ENCODE measurements at places on chromosomes 5 and 9. TPM values are rescaled to one million over a fixed set of nuclear protein-coding genes. Genes with fewer than 3 reads are reported as not detected.

Gene PROB1
- 5.1 TPM for total RNA-seq

Gene ARSI
- total RNA-seq, result not detected

Gene PLAC8L1
- total RNA-seq, result not detected

Gene LRRTM2
- 1.4 TPM for total RNA-seq

Gene PGM5
- total RNA-seq, result 48.9 TPM

Gene CTXN3
- not detected for total RNA-seq

Gene PCDHB3
- 1.1 TPM for total RNA-seq

Gene FLT4
- total RNA-seq, result 236 TPM

Gene PCA3
- total RNA-seq, result 0.25 TPM

Gene MYOT
- not detected for total RNA-seq

Gene CRHBP
- total RNA-seq, result not detected

Gene PDE6A
- total RNA-seq, result under 0.01 TPM

Gene CHSY3
- total RNA-seq, result 3.0 TPM

Gene TMEFF1
- 12.9 TPM for total RNA-seq

Gene GPRIN1
- 4.5 TPM for total RNA-seq

Gene GABRA1
- not detected for total RNA-seq

Gene LHX6
- 1.9 TPM for total RNA-seq

Gene LVRN
- 0.25 TPM for total RNA-seq

Gene PSAT1
- 6.8 TPM for total RNA-seq

Gene SLC1A3
- not detected for total RNA-seq
